Keratinocyte (primary cell): ENCODE measurements at places on chromosomes 4 and X. TPM values are rescaled to one million over a fixed set of nuclear protein-coding genes. Genes with fewer than 3 reads are reported as not detected.

DNA sequence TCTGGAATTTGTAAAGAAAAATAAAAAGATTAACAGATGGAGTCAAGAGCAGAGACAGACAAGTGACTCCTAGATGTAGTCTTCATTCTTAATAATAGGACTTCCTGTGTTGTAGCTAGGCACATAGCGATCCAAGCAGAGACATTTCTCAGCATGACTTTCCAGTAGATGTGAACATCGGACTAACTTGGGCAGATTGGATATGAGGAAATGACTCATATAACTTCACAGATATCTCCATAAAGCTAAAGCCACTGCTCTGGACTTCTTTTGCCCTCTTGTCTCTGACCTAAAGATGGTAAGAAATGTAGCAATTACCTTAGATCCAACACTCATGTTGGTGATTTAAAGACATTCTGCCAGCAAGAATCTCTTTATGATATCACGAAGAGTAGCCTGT lies 131.7 kb downstream of the EPHA5 start:
- no peaks in the 10 kb centered on the region for H3K36me3 ChIP-seq
- H3K4me1 ChIP-seq = no peaks in the 10 kb centered on the region
- H3K27me3 ChIP-seq = no peaks in the 10 kb centered on the region
- no peak overlapping the region for H3K27ac ChIP-seq
- H3K4me3 ChIP-seq = no peak overlapping the region

DNA sequence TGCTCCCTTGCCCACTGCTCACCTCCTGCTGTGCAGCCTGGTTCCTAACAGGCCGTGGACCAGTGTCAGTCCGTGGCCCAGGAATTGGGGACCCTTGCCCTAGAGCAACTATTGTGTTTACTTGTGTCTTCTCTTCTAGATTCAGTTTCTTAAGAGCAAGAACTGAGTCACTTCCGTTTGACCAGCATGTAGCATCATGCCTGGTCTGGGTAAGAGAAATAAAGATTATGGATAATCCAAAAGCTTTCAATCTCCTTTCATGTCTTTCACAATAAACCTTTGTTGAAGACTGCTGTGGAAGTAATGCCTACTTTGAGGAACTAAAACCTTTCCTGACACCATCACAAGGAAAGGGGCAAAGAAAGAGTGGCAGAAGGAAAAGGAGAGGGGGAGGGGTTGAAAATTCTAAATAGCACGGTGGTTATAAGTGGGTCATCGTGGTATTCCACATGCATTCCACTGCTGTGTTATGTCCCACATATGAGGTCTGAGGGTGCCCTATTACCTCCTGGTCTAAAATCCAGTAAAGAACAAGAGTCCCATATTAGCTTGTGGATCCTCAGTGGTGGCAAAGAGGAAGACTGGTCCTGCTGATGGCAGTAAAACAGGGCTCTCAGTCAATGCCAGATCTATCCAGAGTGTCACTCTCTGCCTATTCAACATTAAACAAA lies 133.4 kb downstream of the RASL11B start:
- no peaks in the 10 kb centered on the region for H3K27me3 ChIP-seq
- H3K27ac ChIP-seq = no peak overlapping the region
- H3K4me1 ChIP-seq = peaks cover 5% of the 10 kb centered on the region
- no peaks in the 10 kb centered on the region for H3K36me3 ChIP-seq

DNA sequence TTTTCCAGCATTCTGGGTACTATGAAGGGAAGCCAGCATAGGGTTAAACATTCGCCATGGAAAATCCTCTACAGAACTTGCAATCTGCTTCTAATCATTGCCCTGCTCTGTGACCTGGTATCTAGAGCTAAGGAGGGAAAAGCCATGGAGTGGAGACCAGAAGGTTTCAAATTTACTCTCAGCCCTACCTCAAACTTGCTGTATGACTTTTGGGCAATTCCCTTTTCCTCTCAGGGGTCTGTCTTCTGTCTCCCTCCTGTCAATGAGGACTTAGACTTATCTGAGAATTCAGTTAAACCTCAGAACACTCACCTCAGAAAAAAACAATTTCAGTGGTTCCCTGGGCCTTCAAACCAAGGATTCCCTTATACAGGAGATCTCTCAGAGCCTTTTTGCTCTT lies 29.1 kb downstream of the ARHGEF9 start:
- no peak overlapping the region for H3K27ac ChIP-seq
- peaks cover 11% of the 10 kb centered on the region for H3K4me1 ChIP-seq
- H3K36me3 ChIP-seq = no peaks in the 10 kb centered on the region

DNA sequence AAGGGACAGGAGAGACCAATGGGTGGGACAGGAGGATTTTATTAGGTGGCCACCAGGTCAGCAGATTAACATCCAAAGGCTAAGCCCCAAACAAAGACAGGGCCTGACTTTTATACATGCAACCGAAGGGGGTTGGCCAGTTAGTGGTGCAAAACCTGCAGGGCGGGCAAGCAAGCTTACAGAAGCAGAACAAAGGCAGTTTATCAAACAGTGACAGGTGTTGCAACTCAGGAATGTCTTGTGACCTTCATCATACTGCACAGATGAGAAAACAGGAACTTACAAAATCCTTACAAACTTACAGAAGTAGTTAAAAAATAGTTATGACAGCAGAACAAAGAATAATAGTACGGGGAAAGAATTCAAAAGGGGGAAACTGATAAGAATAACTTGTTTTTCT lies 708.1 kb downstream of the GLUD2 start:
- H3K4me1 ChIP-seq = no peaks in the 10 kb centered on the region
- no peaks in the 10 kb centered on the region for H3K36me3 ChIP-seq
- no peaks in the 10 kb centered on the region for H3K27me3 ChIP-seq
- H3K4me3 ChIP-seq = no peak overlapping the region
- no peak overlapping the region for H3K27ac ChIP-seq

The PAK3 gene
- 0.27 to 0.37 TPM (median 0.34 TPM) in 3 replicates for polyA plus RNA-seq

The IDUA gene
- 0.74 to 3.9 TPM (median 1.2 TPM) in 3 replicates for polyA plus RNA-seq

The RAB40AL gene
- 0.07 to 0.09 TPM in 2 of 3 replicates, not detected in the other for polyA plus RNA-seq

The FGF5 gene
- polyA plus RNA-seq = 3.9 to 5.4 TPM (median 4.4 TPM) in 3 replicates

The FAM9B gene
- polyA plus RNA-seq = not detected in 3 replicates

The DUX4 gene
- not detected in 3 replicates for polyA plus RNA-seq

The OPHN1 gene
- polyA plus RNA-seq = 2.5 to 5.8 TPM (median 3.1 TPM) in 3 replicates

The RRH gene
- polyA plus RNA-seq = 0.09 to 0.20 TPM (median 0.15 TPM) in 3 replicates
